ENCODE measurements at places on chromosomes 5 and 9. TPM values are rescaled to one million over a fixed set of nuclear protein-coding genes. Genes with fewer than 3 reads are reported as not detected.

SPATA6L gene
- total RNA-seq = 2.6 TPM

LURAP1L gene
- total RNA-seq = 56.5 TPM

HRH2 gene
- total RNA-seq = not detected

SLCO6A1 gene
- under 0.01 TPM for total RNA-seq

JAKMIP2 gene
- total RNA-seq = not detected

CXXC5 gene
- total RNA-seq = 6.1 TPM

CNTRL gene
- 5.0 TPM for total RNA-seq

SPATA31D4 gene
- total RNA-seq = not detected

IPPK gene
- 38.8 TPM for total RNA-seq

NMUR2 gene
- not detected for total RNA-seq

RNF14 gene
- total RNA-seq = 49.8 TPM

SLC6A18 gene
- total RNA-seq = not detected

MTREX gene
- total RNA-seq = 94.5 TPM

KIF12 gene
- total RNA-seq = not detected

SCGB3A2 gene
- not detected for total RNA-seq

PLAC8L1 gene
- total RNA-seq = 0.53 TPM

SLC36A1 gene
- total RNA-seq = 4.5 TPM

SSBP2 gene
- 7.9 TPM for total RNA-seq

SLC25A2 gene
- total RNA-seq = not detected

LEAP2 gene
- total RNA-seq = 0.13 TPM

PTGER4 gene
- 6.1 TPM for total RNA-seq

C9orf153 gene
- total RNA-seq = 0.26 TPM

CYLC2 gene
- total RNA-seq = not detected

SLC27A4 gene
- 19.7 TPM for total RNA-seq

PCDHAC2 gene
- 16.8 TPM for total RNA-seq

NOTCH1 gene
- 90.4 TPM for total RNA-seq

HARS1 gene
- total RNA-seq = 55.3 TPM

KIF4B gene
- 0.13 TPM for total RNA-seq

OR1N2 gene
- total RNA-seq = not detected

EDIL3 gene
- 0.26 TPM for total RNA-seq

BARHL1 gene
- total RNA-seq = not detected

ALDH7A1 gene
- total RNA-seq = 46.7 TPM
